ENCODE measurements at places on chromosomes 6 and 20. TPM values are rescaled to one million over a fixed set of nuclear protein-coding genes. Genes with fewer than 3 reads are reported as not detected.
A peak's percentile ranks its signal among the peaks of the same experiment; 100 is the strongest.

- peak; percentile 34 for DNase-seq
These were observed 498.3 kb upstream of the SULF2 start for GRCh38 chr20:48283470-48284110.

DNA sequence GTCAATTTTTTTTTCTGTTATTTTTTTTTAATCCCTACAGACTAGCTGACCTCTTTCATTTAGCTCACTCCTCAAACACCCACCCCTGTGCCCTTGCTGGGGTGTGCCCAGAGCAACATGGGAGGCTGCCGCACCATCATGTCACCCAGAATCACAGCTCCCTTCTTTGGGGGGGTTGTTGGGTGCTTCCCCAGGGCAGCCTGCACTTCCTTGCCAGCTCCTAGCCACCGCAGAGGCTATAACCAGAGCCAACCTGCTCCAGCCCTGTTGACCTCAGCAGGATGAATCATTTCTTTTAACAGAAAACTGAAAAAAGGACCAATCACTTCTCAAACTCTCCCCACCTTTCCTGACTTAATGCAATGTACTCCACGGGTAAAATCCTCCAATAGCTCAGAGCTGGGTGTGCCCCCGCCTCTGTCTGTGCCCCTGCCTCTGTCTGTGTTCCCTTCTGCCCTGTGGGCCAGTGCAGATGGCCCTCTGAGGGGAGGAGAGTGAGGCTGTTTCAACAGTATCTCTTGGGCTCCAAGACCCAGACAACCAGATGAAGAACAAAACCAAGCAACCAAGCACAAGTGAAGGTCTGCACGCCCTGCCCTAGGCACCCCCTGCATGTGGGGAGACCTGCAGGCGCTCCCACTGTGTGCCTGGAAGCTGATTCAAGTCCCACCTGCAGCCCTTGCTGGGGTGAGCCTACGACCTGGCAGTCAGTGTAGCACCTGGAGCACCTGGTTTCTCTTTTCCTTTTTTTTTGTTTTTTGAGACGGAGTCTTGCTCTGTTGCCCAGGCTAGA lies 67.7 kb downstream of the PYGB start:
- no peak for DNase-seq

DNA sequence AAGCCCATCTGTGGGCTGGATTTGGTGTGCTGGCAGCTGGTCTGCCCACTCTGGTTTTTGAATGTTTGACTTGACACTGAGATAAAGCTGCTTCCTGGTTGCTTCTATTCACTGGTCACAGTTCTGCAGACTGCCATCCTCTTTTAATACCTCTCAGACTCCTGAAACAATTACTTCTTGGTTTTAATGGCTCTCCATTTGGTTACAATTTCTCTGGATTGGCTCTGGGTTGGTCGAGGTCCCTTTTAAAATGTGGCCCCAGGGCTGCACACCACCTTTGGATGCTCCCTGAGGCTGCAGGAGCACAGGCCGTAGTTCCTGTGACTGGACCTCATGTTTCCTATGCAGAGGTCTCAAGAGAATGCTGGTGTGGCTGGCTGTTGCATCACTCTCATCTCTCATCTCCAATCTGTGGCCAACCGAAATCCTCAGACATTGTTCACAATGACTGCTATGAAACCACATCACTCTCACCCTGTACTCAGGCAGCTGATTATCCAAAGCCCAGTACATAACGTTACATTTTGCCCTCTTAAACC lies 98.5 kb downstream of the INSM1 start:
- DNase-seq, result no peak

DNA sequence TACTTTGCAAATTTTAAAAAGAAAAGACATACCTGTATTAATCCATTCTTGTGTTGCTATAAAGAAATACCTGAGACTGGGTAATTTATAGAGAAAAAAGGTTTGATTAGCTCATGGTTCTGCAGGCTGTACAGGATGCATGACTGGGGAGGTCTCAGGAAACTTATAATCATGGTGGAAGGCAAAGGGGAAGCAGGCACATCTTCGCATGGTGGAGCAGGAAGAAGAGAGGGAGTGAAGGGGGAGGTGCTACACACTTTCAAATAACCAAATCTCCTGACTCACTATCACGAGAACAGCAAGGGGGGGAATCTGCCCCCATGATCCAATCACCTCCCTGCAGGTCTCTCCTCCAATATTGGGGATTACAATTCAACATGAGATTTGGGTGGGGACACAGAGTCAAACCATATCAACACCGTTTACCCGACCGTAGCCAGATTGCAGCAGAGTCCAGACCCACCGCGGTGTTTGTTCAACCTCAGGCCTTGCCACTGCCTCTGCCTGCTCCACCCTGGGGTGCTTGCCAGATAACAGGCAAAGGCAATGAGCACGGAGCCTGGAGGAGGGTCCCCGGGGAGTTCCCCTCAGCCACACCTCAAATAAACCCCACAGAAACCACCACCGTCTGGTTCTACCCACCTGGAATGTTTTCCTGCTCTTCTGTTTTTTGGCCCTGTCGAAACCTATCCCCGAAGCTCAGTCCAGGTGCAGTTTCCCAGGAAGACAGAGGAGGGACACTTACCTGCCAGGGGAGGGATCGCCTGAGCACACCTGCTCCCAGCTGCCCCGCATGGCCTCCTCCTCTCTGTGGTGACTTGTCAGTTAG lies 142.2 kb upstream of the AFDN start:
- DNase-seq, result no peak

- DNase-seq, result no peak
These were observed 26.8 kb upstream of the SLC22A23 start for GRCh38 chr6:3483675-3484074.

- DNase-seq, result no peak
These were observed 212.1 kb upstream of the PHACTR1 start for GRCh38 chr6:12504325-12504966.

DNA sequence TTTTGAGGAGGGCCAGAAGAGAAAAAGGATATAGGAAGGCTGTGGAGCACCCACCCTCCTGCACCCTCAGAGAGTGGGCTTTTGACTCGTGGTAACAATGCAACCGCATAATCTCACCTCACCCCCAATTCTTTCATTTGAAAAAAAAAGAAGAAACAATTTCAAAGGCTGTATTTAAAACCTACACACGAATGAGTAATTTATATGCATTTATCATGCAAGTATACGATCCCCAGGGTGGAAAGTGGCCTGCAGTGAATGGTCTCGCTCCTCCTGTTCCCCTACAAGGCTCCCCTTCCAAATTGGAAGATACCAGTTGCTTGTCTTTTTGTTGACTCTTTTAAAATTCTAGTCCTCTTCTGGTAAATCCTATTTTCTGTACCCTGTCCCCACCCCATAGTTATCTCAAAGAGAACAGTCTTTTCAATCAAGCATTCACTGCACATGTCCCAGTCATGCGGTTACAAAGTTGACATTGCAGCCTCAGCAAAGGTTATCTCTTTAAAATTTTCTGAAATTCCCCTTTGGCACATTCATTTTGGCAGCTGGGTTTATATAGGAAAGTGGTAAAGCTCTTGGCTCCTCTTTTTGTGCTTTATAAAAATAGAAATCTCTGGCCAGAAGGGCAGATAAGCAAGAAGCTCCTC lies 110.6 kb downstream of the ARID1B start:
- DNase-seq, result no peak

- DNase-seq, result peak; percentile 41
These were observed 6.9 kb upstream of the CABLES2 start for GRCh38 chr20:62413896-62414481.

Gene DEFB132
- not detected for total RNA-seq

Gene CDKN1A
- 383 TPM for total RNA-seq

Gene GATA5
- not detected for total RNA-seq
